ENCODE measurements at places on chromosomes 6 and 20.

DNA sequence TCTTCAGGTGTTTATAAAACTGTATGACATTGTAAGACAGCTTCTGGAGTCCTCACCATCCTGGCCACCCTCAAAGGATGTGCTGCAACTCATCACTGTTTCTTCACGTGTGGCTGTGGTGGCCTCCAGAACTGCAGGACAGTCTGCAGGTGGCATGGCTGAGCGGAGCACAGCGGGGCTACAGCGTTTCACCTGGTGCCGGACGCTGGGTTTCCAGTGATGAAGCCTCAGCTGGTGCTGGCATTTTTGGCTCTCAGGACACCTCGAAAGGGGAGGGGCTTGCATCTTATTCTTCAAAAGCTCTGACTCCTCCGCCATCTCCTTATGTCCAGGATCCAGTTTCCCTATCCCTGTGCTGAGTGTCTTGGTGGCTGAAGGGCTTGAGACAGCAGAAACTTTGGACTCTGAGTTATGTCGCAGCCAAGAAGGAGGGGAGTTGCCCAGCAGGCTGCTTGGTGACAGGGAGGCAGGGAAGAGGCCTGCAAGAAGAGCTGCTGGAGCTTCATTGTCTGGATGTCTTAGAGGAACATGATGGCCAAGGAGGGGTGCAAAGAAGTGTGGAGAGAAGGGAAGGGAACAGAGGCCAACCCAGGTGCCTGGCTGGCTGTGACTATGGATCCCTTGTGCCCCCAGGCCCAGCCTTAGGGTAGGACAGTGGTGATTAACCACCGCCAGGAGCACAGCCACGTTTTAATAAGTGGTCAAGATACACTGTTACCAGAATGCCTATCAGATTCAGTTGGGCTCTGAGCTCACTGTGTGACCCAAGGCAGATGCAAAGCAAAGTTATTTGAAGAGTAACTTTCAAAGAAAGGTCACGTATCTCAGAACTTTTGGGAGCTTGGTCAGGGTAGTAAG lies 58.7 kb downstream of the GTF2H5 start:
- DNase-seq, result no peak

GRCh38 chr20:1860446-1860845 lies 34.8 kb upstream of the SIRPA start:
- no peak for DNase-seq

GRCh38 chr6:52519618-52520017 lies 57.2 kb downstream of the TRAM2 start:
- no peak for DNase-seq

DNA sequence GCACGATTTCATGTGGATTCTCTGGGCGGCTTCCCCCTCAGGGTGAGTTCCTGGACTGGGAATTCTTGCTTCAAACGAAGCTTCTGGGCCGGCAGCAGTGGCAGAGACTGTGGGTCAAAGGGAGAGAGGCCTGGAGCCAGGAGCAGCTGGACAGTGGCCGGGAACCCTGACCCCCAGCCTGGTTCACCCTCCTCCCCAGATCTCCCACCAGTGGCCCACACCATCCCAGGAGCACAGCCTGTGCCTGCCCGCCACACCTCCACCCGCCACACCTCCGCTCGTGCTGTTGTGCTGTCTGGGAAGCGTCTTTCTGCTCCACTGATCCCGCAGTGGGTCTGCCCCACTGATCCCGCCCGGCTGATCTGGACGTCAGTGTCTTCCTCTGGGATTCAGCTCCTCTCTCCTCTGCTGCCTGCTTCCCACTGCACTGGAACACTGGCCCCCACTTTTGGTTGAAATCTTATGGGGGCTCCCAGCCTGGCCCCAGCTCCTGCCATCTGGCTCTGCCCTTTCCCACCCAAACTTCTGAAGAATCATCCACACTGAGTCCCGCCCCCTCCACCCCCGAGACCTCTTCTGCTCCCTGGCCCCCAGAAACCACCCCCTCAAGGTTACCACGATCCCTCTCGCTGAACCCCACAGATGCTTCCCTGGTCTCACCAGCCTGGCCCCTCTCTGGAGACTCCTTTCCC lies 9.8 kb downstream of the ZBP1 start:
- no peak for DNase-seq

DNA sequence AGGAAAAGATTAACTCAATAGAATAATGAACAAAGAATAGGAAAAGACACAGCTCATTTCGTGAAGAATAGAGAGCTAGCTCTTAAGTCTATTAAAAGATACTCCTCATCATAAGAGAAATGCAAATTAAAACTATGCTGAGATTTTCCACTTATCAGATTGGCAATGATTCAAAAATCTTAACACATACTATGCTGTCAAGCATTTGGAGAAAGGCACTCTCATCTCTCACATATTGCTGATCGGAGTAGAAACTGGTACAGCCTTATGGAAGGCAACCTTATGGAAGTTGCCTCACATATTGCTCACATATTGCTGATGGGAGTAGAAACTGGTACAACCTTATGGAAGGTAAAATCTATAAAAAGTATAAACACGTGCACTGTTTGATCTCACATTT lies 21.4 kb upstream of the PLAGL1 start:
- no peak for DNase-seq

- DNase-seq, result peak; percentile 23
These were observed 31.1 kb downstream of the CEBPB start for GRCh38 chr20:50221501-50222308.

- no peak for DNase-seq
These were observed 58.6 kb downstream of the TGM2 start for GRCh38 chr20:38106461-38106860.

DNA sequence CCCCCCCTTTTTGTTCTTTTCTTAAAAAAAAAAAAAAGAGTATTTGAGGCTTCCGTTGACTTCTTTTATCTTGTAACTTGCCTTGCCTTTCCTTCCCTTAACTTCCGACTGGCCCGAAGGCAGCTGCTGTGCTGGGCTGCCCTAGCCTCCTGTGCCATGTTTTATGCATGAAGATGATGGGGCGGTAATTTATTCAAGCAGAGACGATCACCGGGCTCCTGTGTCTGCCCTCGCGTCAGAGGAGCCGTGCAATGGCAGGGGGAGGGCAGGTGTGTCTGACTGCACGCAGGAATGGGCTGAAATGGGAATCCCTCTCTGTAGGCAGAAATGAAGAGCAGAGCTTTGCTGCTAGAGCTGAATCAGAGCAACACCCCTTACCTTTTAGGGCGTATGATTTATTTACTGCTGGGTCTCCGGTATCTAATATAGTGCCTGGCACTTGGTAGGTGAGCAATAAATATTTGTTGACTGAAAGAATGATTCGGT lies 106.3 kb upstream of the RIPOR2 start:
- no peak for DNase-seq

GRCh38 chr6:55379471-55379870 lies 52.2 kb downstream of the GFRAL start:
- no peak for DNase-seq

Measured in AG09319 (cell line).